ENCODE measurements at places on chromosomes 12 and 14. TPM values are rescaled to one million over a fixed set of nuclear protein-coding genes. Genes with fewer than 3 reads are reported as not detected.

NGB gene
- total RNA-seq = not detected

PPFIA2 gene
- total RNA-seq = 22.9 TPM

TMEM19 gene
- total RNA-seq = 21.1 TPM

B4GALNT3 gene
- total RNA-seq = 16.3 TPM

TGM1 gene
- 6.6 TPM for total RNA-seq

MYF6 gene
- not detected for total RNA-seq

SLC35F4 gene
- 2.4 TPM for total RNA-seq

TAMALIN gene
- 38.6 TPM for total RNA-seq

DNA sequence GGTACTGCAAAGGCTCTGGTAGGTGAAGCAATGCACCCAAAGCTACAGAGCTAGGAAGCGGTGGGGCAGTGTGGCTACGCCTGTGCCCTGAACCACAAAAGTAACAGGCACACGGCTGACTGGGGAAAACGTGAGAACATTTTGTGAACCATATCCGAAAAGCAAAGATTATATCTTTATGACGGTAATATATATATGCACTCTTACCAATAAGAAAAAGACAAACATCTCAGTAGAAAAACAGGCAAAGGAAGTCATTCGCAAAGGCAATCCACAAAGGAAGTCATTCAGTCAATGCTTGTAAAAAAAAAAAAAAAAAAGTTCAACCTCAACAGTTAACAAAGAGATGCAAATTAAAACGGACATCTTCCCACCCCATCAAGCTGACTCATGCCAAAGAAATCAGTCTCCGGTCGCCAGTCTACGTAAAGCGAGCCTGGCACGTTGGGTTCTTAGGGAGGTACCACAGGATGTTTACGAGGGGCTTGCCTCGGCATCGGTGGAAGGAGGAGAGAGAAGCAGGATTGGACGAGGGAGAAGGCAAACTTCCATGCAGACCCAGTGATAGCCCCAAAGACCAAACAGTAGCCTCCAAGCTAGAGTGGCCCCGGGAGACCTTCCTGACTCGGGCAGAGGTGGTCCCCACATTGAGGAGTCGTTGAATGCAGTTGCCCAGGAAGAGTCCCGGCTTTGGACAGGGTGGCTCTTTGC lies 39.4 kb upstream of the PPP2R5C start:
- no peak overlapping the region for H3K4me3 ChIP-seq
- peaks cover 2% of the 10 kb centered on the region for H3K4me1 ChIP-seq
- H3K27me3 ChIP-seq = no peaks in the 10 kb centered on the region
- no peaks in the 10 kb centered on the region for H3K36me3 ChIP-seq
- H3K27ac ChIP-seq = peak overlapping the region; percentile 52

DNA sequence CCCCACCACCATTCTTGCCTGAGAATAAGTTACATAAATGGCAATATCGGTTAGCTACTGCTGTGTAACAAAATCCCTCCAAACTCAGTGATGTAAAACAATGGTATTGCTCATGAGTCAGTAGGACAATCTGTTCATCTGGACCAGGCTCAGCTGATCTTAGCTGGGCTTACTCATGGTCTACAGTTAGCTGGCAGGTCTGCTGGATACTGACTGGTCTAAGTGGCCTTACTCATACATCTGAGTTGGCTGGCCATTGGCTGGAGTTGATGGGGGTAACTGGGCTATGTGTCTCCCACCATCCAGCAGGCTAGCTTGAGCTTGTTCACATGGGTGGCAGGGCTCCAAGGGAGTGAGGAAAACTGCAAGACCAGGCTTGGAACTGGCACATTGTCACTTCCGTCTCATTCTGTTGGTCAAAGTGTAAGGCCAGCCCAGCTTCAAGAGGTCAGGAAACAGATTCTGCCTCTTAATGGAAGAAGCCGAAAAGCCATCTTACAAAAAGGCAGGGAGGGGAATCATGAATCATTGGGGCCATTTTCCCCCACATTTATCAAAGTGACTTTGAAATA lies 56.7 kb upstream of the CHGA start:
- no peak for DNase-seq
- no peaks in the 10 kb centered on the region for H3K27me3 ChIP-seq
- H3K27ac ChIP-seq = no peak overlapping the region
- H3K4me3 ChIP-seq = no peak overlapping the region

DNA sequence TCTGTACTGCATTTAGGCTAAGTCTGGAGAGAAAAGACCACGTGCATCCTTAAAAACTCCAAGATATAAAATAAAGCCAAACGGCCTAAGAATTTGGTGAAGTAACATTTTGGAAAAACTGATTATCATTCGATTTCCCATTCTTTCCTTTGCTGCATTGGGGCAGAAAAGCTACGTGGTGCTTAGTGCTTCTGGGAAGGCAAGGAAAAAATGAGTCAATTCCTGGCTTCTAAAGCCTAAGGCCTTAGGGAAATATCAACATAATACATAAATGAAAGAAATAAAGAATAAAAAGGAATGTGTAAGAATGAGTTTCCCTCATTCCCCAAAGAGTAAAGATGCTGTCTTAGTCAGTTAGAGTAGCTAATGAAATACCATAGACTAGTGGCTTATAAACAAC lies 520.5 kb downstream of the GLT1D1 start:
- H3K27me3 ChIP-seq = no peaks in the 10 kb centered on the region
- H3K36me3 ChIP-seq = no peaks in the 10 kb centered on the region
- no peak overlapping the region for H3K4me3 ChIP-seq
- H3K4me1 ChIP-seq = no peaks in the 10 kb centered on the region
- DNase-seq = no peak
- H3K27ac ChIP-seq = no peak overlapping the region

- H3K4me3 ChIP-seq = no peak overlapping the region
- DNase-seq = no peak
- no peaks in the 10 kb centered on the region for H3K4me1 ChIP-seq
- H3K27me3 ChIP-seq = no peaks in the 10 kb centered on the region
- H3K36me3 ChIP-seq = no peaks in the 10 kb centered on the region
Observed at GRCh38 chr14:52885230-52885629, 65.6 kb downstream of the FERMT2 start.

DNA sequence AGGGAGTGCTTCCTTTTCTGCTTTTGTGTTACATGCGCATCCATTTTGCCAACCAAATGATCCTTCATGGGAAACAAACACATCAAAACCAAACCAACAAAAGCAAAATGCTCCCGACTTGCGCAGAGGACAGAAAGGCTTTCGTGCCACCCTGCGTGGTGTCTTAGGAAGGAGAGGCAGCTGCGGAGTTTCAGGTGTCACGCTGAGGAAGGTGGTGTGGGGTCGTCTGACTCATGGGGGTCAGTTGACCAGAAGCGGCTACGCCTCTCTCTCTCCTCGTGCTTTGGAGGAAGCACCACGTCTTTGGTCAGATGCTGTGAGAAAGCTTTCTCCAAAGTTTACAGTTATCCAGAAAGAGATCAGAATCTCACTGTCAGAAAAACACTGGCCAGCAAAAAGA lies 7.9 kb downstream of the EMP1 start:
- DNase-seq = no peak
- no peaks in the 10 kb centered on the region for H3K27me3 ChIP-seq
- H3K36me3 ChIP-seq = no peaks in the 10 kb centered on the region
- no peak overlapping the region for H3K27ac ChIP-seq
